Esophagus squamous epithelium (tissue), 5 donors: ENCODE measurements at places on chromosomes 2 and 18. TPM values are rescaled to one million over a fixed set of nuclear protein-coding genes. Genes with fewer than 3 reads are reported as not detected.

Gene NIF3L1
- 13.5 TPM for total RNA-seq

DNA sequence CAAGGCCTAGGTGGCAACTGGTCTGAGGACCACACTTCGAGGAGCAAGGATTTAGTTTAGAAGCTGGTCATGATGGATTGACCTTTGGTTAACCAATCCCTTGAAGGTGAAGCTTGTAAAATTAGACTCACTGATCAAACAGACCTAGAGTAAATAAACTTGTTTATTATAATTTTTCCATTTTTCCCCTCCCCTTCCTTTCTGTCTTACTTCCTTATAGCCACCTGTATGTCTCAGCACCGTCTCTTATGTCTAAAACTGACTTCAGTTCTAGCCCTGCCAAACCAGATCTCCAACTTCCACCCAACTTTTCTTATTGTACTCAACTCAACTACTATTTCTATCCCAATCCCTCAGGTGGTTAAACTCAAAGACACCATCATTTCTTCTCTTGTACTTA, 92.8 kb upstream of the THOC1 start:
- no peak for DNase-seq
- no peak overlapping the region for H3K4me3 ChIP-seq
- no peaks in the 10 kb centered on the region for H3K27me3 ChIP-seq
- H3K36me3 ChIP-seq: no peaks in the 10 kb centered on the region
- H3K4me1 ChIP-seq: no peaks in the 10 kb centered on the region

- no peaks in the 10 kb centered on the region for H3K36me3 ChIP-seq
- peak overlapping the region; percentile 49 for H3K27ac ChIP-seq
- no peak for DNase-seq
- H3K4me3 ChIP-seq: no peak overlapping the region
- no peaks in the 10 kb centered on the region for H3K27me3 ChIP-seq
- H3K4me1 ChIP-seq: no peaks in the 10 kb centered on the region
Measured at GRCh38 chr2:69147841-69148533, 135.0 kb downstream of the ANTXR1 start.

DNA sequence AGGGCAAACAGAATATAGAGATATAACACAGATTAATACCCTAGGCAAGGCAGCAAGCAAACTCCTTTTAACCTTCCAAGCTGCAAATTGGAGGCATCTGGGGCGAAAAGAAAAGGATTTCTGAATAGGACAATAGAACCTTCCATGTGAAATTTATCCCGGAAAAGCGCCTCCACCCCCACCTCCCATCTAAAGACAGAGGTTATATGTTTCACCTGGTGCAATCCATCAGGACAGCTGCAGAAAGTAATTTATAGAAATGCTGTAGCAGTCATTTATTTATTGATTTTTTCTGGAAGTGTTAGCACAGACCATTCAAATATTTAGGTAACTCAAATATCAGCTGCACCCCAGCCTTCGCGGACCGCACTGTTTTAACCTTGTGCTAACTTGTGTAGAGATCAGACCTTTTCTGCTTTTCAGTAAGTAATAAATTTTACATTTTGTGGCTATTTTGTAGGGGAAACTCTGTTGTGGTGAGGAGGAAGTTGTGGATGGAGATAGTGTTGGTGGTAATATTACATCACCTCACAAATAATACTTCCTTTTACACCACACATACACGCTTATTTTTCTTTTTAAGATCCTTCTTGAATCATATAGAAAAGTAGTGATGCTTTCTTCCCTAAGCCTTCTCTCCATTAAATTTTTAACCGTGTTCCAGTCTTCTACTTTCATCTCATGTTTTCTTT, 919.3 kb upstream of the CDH2 start:
- H3K27ac ChIP-seq: no peak overlapping the region
- no peaks in the 10 kb centered on the region for H3K4me1 ChIP-seq
- H3K27me3 ChIP-seq: no peaks in the 10 kb centered on the region
- H3K4me3 ChIP-seq: no peak overlapping the region
- DNase-seq: no peak
- no peaks in the 10 kb centered on the region for H3K36me3 ChIP-seq

Gene PDCD1
- 1.7 TPM for total RNA-seq
